Endothelial cell (in vitro differentiated cells): ENCODE measurements at places on chromosomes 5 and 9. TPM values are rescaled to one million over a fixed set of nuclear protein-coding genes. Genes with fewer than 3 reads are reported as not detected.

DNA sequence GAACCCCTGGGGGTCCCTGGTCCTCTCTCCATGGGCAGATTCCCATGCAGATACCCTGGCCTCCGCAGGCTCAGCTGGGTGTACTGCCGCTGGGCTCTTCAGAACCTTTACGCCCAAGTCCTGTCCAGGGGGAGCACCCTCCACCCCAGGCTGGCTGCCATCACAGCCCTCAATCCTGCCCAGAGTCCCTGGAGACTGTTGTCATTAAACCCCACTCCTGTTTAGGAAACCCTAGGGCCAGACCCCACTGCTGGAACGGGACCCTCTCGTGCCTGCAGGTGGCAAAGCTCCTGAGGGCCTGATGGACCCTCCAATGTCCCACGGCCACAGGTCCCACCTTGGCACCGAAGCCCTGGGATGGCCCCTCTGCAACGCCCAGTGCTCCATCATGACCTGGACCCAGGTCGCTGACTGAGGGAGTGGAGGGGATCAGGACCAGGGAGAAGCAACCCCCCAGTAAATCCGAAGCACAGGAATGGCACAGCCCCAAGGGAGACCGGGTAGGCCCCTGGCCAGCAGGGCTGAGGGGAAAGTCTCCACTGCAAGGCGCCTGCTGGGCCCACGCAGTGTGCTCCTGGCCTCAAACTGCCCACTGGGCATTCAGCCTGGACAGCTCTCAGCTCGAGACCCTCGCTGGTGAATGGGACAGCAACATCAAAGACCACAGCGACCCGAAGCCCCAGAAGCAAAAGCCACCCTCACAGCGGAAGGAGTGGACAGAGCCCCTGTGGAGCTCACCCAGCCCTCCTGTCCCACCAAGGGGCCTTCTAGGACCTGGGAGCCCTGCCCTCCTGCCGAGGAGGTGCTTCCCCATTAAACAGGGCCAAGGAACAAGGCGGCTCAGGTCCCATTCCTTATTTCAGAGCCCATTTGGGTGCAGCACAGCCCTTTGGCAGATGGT, 8.3 kb downstream of the ZDHHC11B start:
- no peak for DNase-seq

GRCh38 chr9:16693616-16694015, 176.9 kb downstream of the BNC2 start:
- DNase-seq = no peak

DNA sequence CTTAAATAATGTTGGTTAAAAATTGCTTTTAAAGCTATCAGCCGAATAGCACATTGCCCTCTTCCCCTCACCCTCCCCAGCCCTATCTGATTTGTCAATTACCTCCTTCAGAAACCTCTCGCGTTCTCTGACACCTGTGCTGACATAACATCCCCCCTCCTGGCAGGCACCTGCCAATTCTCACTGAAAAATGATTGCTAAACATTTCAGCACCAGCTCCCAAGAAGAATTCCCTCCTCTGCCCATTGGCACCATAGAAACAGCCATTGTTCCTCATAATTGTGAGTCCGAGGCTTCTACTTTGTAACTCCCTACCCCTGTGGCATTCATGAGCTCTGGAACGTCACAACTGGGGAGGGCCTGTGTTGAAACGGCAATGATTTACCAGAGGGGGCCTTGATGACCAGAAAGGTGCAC, 20.2 kb downstream of the CDH6 start:
- no peak for DNase-seq

GRCh38 chr5:35404701-35405100, 174.4 kb upstream of the PRLR start:
- no peak for DNase-seq

- DNase-seq = no peak
Observed at GRCh38 chr9:37192803-37193202, 72.4 kb downstream of the ZCCHC7 start.

DNA sequence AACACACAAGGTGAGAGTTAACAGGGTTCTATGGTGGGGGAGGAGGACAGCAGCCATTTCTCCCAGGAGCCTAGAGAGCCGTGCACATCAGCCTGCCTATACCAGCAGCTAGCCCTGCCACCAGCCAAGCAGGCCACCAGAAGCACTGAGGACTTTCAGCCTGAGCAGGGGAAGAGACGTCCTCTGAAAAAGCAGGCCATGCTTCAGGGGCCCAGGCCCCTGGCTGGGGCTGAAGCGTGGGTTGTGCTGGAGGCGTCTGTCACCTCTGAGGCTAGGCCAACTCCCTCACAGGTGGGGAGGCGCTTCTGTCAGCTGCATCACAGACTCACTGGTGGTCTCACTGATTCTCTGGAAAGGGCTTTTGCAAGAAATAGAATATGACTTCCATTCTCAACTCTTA, 16.3 kb downstream of the FSTL4 start:
- no peak for DNase-seq

GRCh38 chr9:74595286-74595685, 98.2 kb downstream of the RORB start:
- no peak for DNase-seq

DNA sequence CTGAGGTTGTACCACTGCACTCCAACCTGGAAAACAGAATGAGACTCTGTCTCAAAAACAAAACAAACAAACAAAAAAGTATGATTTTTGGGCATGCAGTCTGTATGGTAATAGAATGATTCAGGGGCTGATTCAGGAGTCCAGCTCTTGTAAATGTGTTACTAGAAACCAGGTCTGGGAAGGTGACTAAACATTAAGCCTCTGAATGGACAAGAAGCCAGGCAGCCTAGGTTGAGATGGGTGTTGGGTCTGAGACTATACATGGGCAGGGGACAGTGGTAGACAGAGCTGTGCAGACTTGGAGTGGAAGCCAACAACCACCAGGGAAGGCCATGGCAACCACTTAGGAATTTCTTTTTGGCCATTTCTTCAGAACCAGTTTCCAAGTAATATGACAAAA, 64.9 kb upstream of the TLE1 start:
- DNase-seq = no peak

DNA sequence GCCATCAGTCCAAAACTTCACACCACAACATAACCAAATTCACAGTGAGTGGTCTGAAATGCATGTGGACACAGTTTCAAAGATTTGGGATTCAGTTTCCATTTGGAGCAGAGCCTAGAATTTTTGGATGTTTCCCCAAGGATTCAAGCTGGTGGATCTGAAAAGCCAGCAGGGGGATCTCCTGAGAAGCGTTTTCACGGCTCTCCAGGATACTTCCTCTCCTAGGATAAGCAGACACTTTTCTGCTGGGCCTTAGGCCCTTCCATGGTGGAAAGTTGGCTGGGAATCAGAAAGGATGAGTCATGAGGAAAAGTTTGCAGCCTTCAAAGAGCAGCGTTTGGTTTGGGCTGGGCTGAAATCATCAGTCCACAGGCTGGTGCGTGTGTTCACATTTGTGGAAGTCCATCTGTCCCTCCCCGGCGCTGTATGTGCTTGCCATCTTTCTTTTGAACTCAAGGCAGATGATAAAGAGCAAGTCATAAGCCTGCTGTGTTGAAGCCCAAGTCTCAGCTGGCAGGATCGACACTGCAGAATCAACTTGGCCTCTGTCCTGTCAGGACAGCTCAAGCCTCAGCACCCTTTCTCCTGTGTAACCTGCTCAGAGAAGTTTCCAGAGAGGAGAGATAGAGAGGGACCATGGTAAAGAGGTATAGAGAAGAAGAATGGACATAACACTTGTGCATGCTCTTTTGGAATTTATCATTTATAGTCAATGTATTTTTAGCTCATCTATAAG, 152.6 kb upstream of the MSX2 start:
- DNase-seq = no peak

GRCh38 chr5:78604689-78605285, 43.8 kb downstream of the LHFPL2 start:
- no peak for DNase-seq

- DNase-seq = no peak
Observed at GRCh38 chr9:82934949-82935348, 128.0 kb downstream of the RASEF start.

DNA sequence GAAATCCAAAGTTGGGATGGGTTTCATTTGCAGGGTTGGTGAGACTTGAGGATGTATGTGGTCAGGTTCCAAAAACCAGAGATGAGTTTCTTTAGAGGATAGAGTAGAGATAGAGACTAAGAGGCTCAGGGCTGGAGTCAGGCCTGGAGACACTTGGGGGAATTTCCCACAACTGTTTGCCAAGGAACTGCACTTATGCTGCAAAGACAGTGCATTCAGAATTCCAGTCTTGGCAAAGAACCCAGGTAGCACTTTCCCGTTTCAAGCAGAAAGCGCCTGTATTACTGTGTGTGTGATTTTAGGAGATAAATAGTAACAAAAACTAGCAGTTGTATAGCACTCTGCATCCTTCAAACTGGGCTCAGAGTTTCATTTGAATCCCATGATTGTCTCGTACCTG, 55.4 kb downstream of the SNCAIP start:
- no peak for DNase-seq

The PHF24 gene
- 0.13 TPM for total RNA-seq

The NOXA1 gene
- 0.36 TPM for total RNA-seq

The SPINK7 gene
- total RNA-seq = not detected

The PTGS1 gene
- total RNA-seq = 33.4 TPM

The TMEM215 gene
- total RNA-seq = 0.18 TPM

The NR4A3 gene
- total RNA-seq = 0.18 TPM
